ENCODE measurements at places on chromosomes 4 and X.

DNA sequence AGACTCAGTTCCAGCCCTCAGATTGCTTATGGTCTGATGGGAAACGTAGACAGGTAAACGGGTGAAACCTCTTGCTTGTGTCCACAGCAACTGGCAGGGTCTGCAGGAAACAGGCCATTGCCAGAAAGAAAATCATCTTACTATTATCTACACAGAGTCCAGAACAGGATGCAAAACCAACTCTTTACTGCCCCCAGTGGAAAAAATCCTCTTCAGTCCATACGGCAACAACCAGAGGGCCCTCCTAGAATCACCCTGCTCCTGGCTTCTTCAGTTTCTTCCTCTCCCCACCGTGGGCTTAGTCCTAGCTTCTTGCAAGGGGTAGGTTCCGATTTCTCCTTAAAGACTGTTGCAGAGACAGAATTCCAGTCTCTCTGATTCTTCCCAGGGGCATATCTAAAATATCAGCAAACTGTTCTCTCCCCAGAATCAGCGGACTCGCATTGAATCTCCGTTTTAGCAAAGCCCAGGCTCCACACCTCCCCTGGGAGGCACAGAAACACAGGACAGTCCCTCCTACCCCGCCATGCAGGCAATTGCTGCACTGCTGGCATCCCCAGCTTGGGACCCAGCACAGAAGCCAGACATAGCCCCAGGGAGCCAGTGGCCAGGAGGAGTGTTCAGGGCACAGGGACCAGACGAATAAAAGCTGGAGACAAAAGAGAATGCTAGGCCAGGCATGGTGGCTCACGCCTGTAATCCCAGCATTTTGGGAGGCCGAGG lies 41.0 kb upstream of the SH3RF1 start:
- no peak for DNase-seq

GRCh38 chrX:71992711-71993110 lies 82.1 kb downstream of the NHSL2 start:
- peak; percentile 1 for DNase-seq

GRCh38 chrX:29826742-29827141 lies 388.6 kb upstream of the MAGEB2 start:
- DNase-seq, result no peak

- no peak for DNase-seq
Observed at GRCh38 chrX:97238632-97239031, 354.9 kb downstream of the RPA4 start.

GRCh38 chr4:95761871-95762270 lies 78.0 kb upstream of the PDHA2 start:
- DNase-seq, result no peak

- DNase-seq, result no peak
Observed at GRCh38 chr4:189502841-189503435, 437.7 kb upstream of the FRG1 start.

DNA sequence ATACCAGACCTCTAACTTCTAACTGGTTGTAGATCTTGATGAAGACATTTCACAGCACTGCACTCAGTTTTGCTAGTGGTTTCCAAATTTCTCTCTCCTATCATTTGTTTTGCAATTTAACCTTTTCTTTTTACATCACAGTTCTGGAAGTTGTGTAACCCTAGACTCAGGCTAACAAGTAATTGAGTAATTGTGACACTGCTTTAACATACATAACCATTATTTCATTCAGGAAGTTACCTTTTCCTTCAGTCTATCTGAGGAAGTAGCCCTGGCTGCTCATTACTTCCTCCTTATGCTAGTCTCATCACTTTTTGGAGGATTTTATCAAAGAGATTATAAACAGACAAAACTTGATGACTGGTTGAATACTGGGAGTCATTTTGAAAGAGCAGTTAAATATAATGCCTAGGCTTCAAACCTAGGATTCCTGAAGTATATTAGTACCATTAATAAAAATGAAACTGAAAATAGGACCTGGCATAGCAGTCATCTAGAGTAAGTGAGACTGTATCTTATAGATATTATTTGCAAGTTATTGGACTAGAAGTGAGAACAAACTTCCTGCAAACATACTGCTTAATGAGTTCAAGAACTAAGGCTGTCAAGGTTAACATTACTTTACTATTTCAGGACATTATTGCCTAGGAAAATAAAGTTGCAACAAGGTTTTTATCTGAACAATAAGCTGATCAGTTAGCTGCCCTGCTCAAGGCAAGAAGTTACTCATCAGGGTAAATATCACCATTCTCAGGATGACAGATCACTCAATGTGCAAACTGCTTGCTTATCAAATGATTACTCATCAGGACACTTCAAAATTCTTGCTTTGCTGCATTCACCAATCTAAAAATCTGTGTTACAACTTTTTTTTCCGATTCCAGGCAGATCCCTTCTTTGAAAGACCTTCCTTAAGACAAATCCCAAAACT lies 25.6 kb upstream of the TEX13C start:
- DNase-seq, result no peak

- no peak for DNase-seq
Observed at GRCh38 chr4:158652920-158653319, 18.8 kb downstream of the C4orf46 start.

- DNase-seq, result no peak
Observed at GRCh38 chr4:141331534-141332358, 111.1 kb downstream of the ZNF330 start.

DNA sequence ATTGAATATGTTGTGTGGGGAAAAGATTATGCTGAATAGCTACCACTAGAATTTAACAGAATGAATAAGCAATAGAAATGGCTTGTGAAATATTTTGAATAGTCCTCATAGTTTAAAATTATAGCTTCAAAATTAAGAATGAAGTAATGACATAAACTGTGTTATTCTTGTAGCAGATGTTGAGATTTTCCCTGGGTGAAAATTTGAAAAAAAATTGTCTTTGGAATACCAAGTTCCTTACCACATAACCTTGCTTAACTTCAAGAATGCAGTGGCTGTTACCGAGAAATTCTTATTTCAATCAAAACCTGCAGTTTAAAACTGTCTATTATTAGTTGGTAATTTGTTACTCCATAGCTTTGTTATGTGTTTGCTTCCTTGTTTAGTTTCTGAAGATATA lies 1268.6 kb downstream of the RAPGEF2 start:
- DNase-seq, result no peak

DNA sequence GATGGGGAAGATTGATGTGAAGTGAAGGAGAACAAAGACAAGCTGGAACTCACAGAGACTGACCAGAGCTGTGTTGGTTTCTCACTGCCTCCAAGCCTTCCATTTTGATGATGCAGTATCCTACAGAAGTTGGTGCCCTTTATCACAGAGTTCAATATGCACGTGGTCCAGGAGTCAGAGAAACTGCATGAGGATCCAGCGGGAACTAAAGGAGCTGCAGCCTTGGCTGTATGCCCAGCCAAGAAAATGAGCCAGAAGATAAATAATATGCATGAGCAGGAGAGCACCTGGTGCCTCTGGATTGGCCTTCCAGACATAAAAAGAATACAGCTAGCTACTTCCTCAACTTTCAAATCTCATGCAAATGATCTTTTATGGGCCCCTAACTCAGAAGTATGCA lies 44.3 kb upstream of the DCLK2 start:
- no peak for DNase-seq

DNA sequence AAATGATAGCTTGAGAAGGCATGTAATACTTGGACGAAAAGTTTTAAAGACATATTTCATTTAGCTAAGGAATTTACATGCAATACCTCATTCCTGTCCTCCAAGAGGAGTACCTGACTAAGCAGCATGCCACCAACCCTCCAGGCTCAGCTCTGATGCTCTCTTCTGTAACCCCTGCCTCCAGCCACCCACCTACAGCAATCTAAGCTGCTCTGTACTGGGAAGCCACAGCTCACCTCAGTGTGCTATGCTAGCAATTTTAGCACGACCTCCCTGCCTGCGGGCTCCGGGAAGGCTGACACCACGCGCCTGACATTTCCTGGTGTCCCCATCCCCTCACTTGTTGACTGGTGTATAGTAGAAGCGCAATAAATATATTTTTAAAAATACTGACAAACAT lies 23.2 kb upstream of the GPM6B start:
- DNase-seq, result no peak

- no peak for DNase-seq
Observed at GRCh38 chr4:102105983-102106382, 239.3 kb downstream of the SLC39A8 start.

- DNase-seq, result no peak
Observed at GRCh38 chr4:119471259-119471658, 149.3 kb upstream of the FABP2 start.

DNA sequence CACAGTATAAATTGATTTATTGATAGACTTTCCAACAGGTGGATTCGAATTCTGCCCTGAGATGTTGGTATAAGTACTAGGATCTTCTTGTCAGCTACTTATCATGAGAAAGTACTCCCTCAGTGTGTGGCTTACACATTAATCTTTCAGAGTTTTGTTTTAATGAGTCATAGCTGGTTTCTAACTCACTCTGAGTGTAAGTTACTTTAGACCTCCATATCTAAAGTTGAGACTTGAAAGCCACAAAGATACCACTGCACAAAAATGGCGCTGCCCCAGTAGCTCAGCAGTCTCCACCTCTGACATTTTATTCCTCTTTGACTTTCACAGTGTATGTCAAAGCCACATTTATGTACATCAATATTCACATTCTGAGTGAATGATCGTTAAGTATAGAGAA lies 318.5 kb downstream of the ARAP2 start:
- no peak for DNase-seq

- DNase-seq, result peak; percentile 2
Observed at GRCh38 chr4:82560853-82561785, 669 bp downstream of the TMEM150C start.

DNA sequence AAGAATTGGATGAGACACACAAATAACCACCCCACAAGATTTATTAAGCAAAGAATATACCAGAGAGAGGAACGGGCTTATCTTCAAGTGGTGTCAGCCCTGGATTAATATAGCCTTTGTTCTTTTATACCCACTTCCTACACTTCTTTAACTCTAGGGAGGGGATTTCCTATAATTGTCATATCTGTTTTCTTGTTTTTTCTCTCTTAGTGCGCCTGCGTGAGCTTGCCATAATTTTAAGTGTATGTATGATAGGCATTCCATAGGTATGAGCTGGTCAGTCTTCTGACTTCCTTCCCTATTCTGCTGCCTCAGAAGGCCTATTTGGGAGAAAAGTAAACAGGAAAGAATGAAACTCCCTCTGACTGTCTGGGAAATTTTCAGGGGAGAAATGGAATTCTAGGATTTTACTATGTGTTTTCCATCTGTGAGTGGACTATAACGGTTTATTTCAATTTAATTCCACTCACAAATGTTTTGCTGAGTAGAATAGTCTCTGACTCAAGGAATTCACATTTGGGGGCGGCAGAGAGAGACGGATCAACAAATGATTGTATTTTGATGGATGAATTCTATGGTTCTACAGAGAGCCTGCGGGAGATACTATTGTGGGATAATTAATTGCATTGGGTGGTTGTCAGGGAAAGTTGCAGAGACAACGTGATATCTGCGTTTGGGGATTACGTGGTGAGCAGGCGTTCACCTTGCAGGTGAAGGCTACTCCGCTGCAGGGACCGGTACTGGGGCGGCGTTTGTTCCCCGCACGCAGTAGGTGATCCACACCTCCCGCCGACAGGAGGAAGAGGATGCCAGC lies 626 bp upstream of the CEP135 start:
- peak; percentile 22 for DNase-seq
